ENCODE measurements at places on chromosomes 13 and 19.
A peak's percentile ranks its signal among the peaks of the same experiment; 100 is the strongest.

DNA sequence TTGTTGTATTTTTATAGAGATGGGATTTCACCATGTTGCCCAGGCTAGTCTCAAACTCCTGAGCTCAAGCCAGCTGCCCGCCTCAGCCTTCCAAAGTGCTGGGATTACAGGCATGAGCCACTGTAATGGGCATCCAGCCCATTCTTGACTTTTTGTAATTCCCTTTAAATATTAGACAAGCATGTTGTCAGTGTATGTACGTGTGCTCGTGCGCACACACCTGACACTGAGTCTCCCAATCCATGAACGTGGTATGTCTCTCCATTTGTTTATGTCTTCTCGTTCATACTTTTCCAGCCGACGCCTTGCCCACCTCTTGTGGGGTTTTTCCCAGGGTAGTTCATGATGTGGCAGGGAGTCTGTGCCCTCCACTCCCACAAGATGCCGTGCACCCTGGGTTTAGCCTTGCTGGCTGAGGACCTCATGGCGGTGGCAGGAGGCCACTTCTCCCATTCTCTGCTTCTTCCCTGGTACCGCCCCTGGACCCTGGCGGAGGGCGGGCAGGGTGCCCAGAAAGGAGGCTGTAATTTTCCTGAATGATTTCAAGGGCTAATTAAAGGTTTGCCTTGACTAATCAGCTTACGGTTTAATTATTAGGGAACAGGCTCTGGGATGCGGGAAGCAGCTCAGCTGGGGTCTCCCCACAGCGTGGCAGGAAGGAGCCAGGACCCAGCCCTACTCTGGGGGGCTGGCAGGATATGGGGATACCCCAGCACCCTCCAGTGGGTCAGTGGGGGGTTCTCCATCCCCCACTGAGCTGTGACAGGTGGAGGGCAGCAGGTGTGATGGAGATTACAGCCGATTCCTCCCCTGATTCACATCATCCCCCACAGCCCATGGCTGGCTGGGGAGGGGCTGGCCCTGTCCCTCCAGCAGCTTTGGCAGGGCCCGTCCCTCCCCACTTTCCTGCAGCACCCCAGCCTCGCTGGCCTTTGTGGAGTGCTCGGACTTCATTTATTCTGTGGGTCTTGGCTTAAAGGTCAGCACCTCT, 12.9 kb downstream of the PAK4 start:
- DNase-seq, result peak; percentile 85

GRCh38 chr19:38003438-38004185, 96.6 kb downstream of the SIPA1L3 start:
- peak; percentile 68 for DNase-seq

- no peak for DNase-seq
These were observed at the start of gene PALM for GRCh38 chr19:708154-709143. Gene PALM, plus strand, starts transcription at chr19:708935. Its CDS starts 212 bp downstream, at chr19:709147.

DNA sequence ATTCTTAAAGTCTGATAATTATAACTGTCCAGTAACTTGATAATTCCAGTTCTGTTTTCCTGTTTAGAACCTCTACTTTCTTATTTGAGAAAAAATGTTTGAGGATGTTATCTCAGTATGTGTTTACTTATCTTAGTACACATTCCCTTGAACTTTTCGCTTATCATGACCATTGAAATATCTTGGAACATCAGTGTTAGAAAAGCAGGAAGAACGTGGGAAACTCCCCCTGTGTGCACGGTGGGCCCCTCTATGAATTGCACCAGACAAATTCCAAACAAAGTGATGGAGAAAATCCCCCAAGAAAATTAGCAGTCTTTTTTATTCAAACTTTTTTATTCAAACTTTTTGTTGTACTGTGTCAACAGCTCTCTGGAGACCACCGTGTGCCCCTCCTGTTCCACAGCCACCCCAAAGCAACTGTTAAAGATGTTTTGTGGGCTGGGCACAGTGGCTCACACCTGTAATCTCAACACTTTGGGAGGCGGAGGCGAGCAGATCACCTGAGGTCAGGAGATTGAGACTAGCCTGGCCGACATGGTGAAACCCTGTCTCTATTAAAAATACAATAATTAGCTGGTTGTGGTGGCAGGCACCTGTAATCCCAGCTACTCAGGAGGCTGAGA, 78.3 kb upstream of the PEG3 start:
- DNase-seq, result no peak

GRCh38 chr13:88026241-88026640, 355.1 kb downstream of the SLITRK5 start:
- DNase-seq, result no peak

- DNase-seq, result no peak
These were observed 19.8 kb downstream of the LRRC4B start for GRCh38 chr19:50548191-50549058.

- no peak for DNase-seq
These were observed 21.4 kb downstream of the UHRF1 start for GRCh38 chr19:4930664-4931063.

GRCh38 chr13:42486711-42487198, 87.2 kb upstream of the TNFSF11 start:
- no peak for DNase-seq

DNA sequence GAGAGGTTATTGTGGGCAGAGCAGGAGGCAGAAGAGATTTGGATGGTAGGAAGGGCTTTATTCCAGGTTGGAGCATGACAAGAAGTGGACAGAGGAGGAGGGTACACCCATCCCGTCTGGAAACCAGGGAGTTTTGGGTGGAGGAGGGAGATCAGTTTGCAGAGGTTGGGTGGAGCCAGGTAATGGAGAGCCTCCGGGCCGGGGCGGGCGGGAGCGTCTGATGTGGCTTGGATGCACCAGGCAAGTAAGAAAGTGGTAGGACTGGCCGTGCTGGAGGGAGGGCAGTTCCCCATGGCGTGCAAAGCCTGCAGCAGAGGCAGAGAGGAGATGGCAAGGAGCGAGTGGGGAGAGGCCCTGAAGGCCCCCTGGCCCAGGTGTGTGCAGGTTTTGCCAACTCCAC, 10.9 kb downstream of the IGFLR1 start:
- DNase-seq, result no peak

DNA sequence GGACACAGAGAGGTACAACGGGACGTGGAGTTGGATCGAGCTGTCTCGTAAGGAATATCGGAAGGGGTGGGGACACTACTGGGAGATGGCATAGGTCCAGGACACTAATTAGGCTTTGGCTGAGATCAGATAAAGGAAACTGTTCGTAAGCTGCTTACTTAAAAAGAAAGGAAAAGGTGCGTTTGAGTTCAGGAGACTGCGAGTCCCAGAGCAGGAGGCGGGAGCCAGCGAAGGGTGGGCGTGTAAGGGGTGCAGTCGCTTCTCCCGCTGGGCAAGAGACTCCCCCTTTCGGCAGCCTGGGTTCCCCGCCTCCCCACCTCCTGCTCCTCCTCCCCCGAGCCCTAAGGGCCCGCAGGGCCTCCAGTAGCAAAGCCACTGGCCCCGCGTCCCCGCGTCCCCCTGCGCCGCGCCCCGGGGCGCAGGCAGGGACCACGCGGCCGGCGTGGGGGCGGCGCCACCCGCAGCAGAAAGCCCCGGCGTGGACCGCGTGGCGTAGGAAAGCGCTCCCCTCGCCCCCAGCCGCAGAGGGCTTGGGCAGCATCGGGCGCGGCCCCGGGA, 547 bp downstream of the ABCC4 start:
- peak; percentile 85 for DNase-seq

DNA sequence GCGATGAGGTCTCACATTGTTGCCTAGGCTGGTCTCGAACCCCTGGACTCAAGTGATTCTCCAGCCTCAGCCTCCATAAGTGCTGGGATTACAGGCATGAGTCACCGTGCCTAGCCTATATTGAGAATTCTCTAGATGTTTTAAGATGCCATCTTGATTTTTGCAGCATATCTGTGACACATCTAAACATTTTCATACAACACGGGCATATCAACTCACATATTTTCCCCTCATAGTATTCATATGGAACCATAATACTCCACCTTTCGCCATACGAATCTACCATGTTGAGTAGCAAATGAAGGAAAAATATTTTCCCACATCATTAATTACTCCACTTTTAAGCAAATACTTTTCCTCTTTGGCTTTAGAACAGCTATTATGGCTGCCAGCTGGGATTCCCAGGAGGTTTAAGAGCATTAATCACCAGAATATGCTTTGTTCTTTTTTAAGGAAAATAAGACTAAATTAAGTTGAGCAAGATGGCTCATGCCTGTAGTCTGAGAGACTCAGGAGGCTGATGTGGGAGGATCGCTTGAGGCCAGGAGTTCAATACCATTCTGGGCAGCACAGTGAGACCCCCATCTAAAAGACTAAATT, 56.9 kb upstream of the GTF2F2 start:
- no peak for DNase-seq

GRCh38 chr19:54354761-54355160, 10.0 kb downstream of the LAIR1 start:
- DNase-seq, result no peak

DNA sequence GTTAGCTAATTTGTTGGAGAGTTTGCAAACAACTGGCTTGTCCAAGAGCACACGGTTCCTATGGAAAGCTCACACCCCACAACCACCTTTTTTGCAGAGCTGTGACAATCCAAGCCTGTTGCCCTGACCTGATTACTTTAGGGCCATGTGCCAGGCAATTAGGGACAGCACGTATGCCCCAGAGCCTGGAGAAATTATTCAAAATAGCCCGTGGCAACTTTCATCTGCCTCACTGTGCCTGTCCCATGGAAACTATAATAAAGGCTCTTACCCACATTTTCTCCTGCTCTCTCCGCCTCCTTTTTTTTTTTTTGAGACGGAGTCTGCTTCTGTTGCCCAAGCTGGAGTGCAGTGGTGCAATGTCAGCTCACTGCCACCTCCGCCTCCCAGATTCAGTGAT, 18.6 kb upstream of the FBN3 start:
- DNase-seq, result no peak

DNA sequence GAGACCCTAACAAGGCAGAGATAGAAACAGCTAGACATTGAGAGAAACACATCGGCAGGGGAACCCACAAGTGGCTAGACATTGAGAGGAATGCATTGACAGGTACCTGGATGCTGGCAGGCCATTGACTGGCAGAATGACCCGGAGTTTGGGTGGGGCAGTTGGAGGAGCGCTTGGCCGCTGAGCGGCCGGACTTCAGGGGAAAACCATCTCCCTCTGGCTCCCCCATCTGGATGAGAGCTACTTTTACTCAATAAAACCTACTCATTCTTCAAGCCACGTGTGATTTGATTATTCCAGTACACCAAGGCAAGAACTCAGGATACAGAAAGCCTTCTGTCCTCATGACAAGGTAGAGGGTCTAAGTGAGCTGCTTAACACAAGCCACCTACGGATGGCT, 473.4 kb downstream of the SLITRK5 start:
- no peak for DNase-seq

GRCh38 chr19:45681391-45682015, 10.2 kb downstream of the SNRPD2 start:
- peak; percentile 60 for DNase-seq

GRCh38 chr13:48769107-48769704, 115.5 kb downstream of the CYSLTR2 start:
- peak; percentile 85 for DNase-seq

DNA sequence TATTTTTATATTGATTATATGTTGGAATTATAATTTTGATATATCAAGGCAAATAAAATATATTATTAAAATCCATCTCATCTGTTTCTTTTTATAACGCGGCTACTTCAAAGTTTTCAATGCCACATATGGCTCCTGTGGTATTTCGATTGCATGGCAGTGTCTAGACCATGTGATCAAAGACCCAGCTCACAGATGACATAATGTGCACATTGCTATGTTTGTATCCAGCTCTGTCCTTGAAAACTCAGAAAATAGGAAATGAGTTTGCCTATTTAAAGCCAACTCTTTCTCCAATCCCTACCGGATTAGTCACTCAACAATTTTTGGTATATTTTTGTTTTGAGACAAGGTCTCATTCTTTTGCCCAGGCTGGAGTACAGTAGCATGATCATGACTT, 26.2 kb downstream of the TMTC4 start:
- DNase-seq, result no peak

GRCh38 chr13:27975564-27976361, 6.6 kb upstream of the CDX2 start:
- no peak for DNase-seq

- no peak for DNase-seq
These were observed 454.8 kb downstream of the DACH1 start for GRCh38 chr13:71412231-71412630.

All from NCI-H524 (cell line).